Esophagus squamous epithelium (tissue), 5 donors: ENCODE measurements at places on chromosomes 1 and 21. TPM values are rescaled to one million over a fixed set of nuclear protein-coding genes. Genes with fewer than 3 reads are reported as not detected.

DNA sequence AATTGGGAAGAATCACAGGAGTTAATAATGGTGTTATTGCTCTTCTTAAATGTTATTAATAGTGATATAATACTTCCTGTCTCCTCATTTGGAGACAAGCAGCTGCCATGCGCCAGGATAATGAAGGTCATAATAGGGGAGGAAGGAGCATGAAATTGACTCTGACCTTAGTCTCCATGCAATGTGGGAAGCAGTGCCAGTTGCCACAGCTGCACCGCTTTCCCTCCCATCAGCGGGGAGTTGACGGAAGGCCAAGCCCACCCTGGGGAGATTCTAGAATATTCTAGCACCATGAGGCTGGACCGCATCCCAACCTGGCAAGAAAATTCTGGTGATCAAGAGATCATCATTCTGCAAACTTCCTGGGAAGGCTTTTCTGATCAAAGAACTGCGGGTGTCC, 11.0 kb upstream of the OLIG1 start:
- no peaks in the 10 kb centered on the region for H3K36me3 ChIP-seq
- peaks cover 70% of the 10 kb centered on the region for H3K27me3 ChIP-seq
- H3K4me3 ChIP-seq = no peak overlapping the region
- peaks cover 9% of the 10 kb centered on the region for H3K4me1 ChIP-seq

GRCh38 chr1:32128479-32128878, 20.6 kb downstream of the KPNA6 start:
- no peak overlapping the region for H3K27ac ChIP-seq
- no peak overlapping the region for H3K4me3 ChIP-seq
- H3K36me3 ChIP-seq = no peaks in the 10 kb centered on the region
- H3K4me1 ChIP-seq = no peaks in the 10 kb centered on the region
- no peak for DNase-seq

GRCh38 chr1:199463521-199464127, 563.9 kb upstream of the NR5A2 start:
- H3K4me3 ChIP-seq = no peak overlapping the region
- no peaks in the 10 kb centered on the region for H3K27me3 ChIP-seq
- no peak for DNase-seq
- H3K27ac ChIP-seq = no peak overlapping the region
- H3K36me3 ChIP-seq = no peaks in the 10 kb centered on the region
- no peaks in the 10 kb centered on the region for H3K4me1 ChIP-seq

GRCh38 chr1:102050556-102050955, 53.8 kb upstream of the OLFM3 start:
- no peak overlapping the region for H3K4me3 ChIP-seq
- no peaks in the 10 kb centered on the region for H3K36me3 ChIP-seq
- H3K27me3 ChIP-seq = no peaks in the 10 kb centered on the region
- H3K27ac ChIP-seq = no peak overlapping the region
- no peak for DNase-seq

FLG gene
- 0.94 TPM for total RNA-seq

ITLN2 gene
- total RNA-seq = not detected

GRCh38 chr1:77830946-77831345, 51.5 kb downstream of the MIGA1 start:
- no peaks in the 10 kb centered on the region for H3K27me3 ChIP-seq
- DNase-seq = no peak

DNA sequence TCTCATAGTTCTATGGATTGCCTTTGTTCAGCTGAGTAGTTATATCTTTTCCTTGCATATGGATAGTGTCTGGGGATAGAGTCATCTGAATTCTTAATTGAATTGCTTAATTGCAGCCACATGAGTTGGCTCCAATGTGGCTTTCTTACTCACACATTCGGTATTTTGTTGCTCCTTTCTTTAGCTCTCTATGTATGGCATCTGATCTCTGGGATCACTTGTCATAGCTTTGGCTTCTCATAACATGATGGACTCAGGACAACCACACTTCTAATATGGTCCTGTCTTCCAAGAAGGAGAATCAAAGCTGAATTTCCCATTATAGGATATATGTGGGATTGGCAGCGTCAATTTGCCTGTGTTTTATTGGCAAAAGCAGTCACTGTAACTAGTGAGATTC, 716.2 kb downstream of the NCAM2 start:
- H3K36me3 ChIP-seq = no peaks in the 10 kb centered on the region
- no peak overlapping the region for H3K27ac ChIP-seq
- DNase-seq = no peak
- no peaks in the 10 kb centered on the region for H3K27me3 ChIP-seq

DNA sequence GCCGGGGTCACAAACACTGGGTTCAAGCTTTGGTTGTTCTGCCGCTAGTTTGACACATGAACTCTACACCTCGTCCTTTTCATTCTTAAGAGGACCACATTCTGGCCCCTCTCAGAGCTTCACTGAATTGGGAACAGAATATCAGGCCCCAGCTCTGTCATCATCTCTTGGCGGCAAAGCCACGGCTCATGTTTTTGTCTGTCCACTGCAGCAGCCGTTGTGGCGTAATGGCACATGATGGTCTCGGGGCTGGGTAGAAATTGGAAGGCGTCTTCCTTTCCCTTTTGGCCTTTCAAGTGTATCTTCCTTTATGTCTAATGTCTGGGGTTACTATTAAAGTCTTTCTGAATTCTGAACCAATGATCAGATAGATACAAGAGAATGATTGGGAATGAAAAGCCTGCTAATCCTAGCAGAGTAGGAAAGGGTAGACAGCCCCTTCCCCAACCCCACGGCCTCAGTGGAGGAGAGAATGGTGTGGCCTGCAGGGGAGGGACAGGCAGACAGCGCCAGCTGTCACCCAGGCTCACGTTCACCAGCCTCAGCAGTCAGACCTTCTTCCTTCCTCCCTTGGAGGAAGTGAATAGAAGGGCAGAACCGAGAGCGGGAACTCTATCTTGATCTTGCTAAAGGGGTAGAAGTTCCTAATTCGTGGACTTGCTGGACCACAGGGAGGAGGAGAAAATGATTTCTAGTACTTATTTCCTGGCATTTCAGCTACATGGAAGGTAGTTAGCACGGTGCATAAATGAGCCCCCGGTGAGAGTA, 498.1 kb downstream of the KIF26B start:
- H3K27ac ChIP-seq = no peak overlapping the region
- no peak for DNase-seq
- H3K4me1 ChIP-seq = no peaks in the 10 kb centered on the region
- no peak overlapping the region for H3K4me3 ChIP-seq

- DNase-seq = no peak
- H3K4me1 ChIP-seq = peaks cover 11% of the 10 kb centered on the region
- H3K36me3 ChIP-seq = no peaks in the 10 kb centered on the region
- H3K27ac ChIP-seq = no peak overlapping the region
These were observed 3.2 kb upstream of the KIAA1614 start for GRCh38 chr1:180909462-180909976.

DNA sequence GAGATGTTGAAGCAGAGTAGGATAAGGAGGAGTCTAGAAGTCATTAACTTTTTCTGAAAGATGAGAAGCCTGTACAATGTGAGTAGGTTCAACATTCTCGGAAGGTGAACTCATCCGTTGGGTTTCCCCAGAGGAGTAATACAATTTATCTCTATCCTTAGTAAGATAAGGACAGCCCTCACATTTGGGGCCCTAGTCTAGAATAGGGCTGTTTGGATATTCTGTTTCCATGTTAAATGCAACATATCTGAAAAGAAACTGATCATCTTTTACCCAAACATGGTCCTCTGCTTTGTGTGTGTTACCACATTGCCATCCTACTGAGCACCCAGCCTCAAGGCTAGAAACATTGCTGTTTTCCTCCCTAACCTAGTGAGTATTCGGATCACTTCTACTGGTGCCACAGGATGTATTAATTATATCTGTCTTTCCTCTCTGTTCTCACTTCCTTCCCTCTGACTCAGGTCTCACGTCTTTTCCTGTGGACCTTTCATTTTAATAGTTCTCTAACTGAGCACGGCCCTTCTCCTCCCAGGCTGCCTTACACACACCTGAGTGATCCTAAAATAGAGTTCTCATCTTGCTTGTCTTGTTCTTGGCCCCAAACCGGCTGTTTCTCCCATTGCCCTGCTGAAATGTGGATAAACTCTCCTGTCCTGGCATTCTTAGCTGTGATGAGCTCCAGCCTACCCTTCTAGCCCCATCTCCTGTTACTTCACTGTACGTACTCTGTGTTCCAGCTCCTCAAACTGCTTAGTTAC, 91.7 kb downstream of the CDC14A start:
- H3K4me3 ChIP-seq = no peak overlapping the region
- H3K27me3 ChIP-seq = no peaks in the 10 kb centered on the region

DNA sequence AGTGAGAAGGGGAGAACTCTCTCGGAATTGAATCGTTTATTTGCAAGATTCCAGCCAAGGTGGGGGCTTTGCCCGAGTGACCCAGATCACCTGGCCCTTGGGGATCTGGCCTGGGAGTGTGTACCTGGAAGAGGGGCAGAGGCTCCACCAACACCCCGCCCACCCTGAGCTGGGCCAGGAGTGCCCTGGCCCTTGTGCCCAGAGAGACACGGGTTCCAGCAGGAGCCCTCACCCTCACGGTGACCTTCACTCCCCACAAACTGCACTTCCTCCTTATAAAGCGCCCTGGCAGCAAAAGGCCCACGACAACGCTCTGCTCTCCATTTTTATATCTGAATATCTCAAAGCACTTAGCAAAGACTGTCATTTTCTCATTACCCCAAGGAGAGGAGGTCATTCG, 16.6 kb downstream of the CASZ1 start:
- no peak for DNase-seq
- H3K27me3 ChIP-seq = no peaks in the 10 kb centered on the region
- H3K4me3 ChIP-seq = peak overlapping the region; percentile 22

DNA sequence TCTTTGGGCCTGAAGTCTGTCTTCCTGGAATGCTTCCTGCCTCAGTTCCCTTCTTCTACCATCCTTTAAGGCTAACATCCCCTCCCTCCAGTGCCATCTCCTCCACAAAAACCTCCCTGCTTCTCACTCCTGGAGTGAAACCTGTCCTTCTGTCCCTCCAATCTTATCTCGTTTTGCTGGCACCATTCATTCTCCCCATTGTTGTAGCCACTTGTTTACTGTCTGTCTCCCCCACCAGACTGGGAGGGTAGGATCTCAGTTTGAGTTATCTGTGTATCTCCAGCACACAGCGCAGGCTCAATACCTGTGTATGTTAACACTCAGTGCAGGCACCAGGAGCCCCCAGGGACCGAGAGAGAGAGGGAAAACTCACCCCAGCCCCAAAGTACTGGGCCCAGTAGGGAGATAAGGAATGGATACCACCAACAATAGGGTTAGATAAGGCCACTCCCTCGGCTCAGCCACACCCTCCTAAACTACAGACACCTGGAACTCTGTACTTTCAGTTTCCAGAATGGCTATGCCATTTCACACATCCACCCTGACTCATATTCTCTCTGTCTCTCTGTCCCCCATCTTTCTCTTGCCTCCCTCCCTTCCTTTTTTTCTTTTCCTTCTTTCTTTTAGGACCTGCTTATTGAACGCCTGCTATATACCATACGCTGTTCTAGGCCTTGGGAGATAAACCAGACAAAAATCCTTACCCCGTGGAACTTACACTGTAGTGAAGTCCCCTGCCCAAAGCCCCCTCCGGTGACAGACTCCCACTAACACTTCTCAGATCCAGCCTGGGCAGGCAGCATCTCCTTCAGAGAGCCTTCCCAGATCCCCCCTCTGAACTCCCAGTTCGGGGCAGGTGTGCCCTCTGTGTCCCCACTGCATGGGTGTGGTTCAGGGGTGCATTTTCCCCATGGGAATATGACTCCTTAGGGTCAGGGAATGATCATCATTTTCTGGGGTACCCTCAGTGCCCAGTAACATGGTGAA, 3.3 kb upstream of the SSBP3 start:
- peak overlapping the region; percentile 97 for H3K27ac ChIP-seq
- no peak overlapping the region for H3K4me3 ChIP-seq
- no peak for DNase-seq
- no peaks in the 10 kb centered on the region for H3K27me3 ChIP-seq
- H3K4me1 ChIP-seq = peaks cover 23% of the 10 kb centered on the region
- no peaks in the 10 kb centered on the region for H3K36me3 ChIP-seq

- H3K27me3 ChIP-seq = no peaks in the 10 kb centered on the region
- H3K4me3 ChIP-seq = no peak overlapping the region
- no peaks in the 10 kb centered on the region for H3K4me1 ChIP-seq
- no peak overlapping the region for H3K27ac ChIP-seq
- H3K36me3 ChIP-seq = no peaks in the 10 kb centered on the region
These were observed 68.7 kb downstream of the FCRL5 start for GRCh38 chr1:157483635-157484034.

TBX15 gene
- total RNA-seq = not detected

DNA sequence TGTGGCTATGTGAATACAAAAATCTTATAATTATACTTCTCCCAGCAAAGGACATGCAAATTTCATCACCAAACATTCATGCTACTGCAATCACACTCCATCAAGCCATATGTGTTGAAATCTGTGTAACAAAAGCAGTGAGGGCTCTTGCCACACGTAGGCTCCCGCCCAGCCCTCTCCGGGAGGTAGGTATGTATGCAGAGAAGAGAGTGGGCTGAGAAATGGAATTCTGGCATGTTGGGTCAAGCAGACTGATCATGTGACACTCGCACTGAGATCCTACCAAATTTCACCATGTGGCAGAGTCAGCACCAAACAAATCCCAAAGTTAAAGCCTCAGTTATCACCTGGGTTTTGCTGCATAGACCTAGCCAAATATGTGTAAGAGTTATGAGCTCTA, 49.7 kb downstream of the APP start:
- DNase-seq = no peak
- H3K4me1 ChIP-seq = peaks cover 67% of the 10 kb centered on the region
- H3K36me3 ChIP-seq = no peaks in the 10 kb centered on the region
- H3K4me3 ChIP-seq = no peak overlapping the region

CAMK2N1 gene
- total RNA-seq = 3.1 TPM

DNA sequence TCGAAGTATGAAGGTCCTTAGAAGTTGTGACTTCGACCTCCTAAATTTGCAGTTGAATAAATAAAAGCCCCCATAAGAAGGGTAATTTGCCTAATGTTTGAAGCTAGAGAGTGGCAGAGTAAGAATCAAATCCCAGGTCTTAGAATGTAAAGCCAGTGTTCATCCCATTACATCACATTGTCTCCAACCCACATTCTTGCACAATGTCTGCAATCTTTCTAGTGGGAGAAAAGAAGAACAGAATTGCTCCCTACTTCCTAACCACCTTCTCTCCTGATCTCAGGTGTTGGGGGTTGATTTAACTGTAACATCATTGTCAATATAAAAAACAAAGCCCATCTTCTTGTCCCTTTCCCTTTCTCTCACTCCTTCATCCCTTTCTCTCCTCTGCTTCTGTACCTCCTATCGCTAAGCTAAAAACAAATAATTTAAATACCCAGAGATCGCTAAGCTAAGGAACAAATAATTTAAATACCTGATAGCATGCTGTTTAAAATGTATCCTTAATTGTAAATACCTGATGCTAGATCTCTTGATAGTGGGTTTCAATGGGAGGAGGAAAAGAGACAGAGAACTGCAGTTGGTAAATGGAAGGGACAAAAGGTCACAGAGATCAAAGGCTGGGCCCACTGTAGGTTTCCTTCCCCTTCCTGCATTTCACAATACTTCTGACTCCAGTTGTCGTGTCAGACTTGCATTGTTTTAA, 32.1 kb upstream of the CCDC190 start:
- no peaks in the 10 kb centered on the region for H3K36me3 ChIP-seq
- H3K4me1 ChIP-seq = no peaks in the 10 kb centered on the region
- no peak overlapping the region for H3K27ac ChIP-seq
- H3K4me3 ChIP-seq = no peak overlapping the region
